ENCODE measurements at places on chromosomes 16 and 17.

- peak; percentile 6 for DNase-seq
Measured at GRCh38 chr17:31431852-31432658, 40.6 kb downstream of the RAB11FIP4 start.

DNA sequence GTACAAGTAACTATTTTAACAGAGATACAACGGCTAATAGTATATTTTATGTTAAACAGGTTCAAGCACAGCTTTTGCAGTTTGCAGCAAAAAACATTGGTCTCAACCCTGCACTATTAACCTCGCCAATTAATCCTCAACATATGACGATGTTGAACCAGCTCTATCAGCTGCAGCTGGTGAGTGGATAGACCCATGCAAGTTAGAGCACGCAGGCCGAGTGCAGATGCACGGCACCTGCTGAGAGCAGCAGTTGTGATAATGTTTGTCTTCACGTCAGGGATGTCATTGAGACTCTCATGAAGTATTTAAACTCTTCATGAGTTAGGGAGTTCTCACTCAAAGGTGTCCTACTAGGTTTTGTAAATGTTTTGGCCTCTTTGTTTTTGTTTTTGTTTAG lies 45.6 kb downstream of the TMC6 start:
- DNase-seq, result no peak

- DNase-seq, result no peak
Measured at GRCh38 chr17:28317099-28317965, 1.7 kb upstream of the TMEM97 start.

GRCh38 chr16:81385031-81385756 lies 59.4 kb upstream of the CMIP start:
- DNase-seq, result no peak

DNA sequence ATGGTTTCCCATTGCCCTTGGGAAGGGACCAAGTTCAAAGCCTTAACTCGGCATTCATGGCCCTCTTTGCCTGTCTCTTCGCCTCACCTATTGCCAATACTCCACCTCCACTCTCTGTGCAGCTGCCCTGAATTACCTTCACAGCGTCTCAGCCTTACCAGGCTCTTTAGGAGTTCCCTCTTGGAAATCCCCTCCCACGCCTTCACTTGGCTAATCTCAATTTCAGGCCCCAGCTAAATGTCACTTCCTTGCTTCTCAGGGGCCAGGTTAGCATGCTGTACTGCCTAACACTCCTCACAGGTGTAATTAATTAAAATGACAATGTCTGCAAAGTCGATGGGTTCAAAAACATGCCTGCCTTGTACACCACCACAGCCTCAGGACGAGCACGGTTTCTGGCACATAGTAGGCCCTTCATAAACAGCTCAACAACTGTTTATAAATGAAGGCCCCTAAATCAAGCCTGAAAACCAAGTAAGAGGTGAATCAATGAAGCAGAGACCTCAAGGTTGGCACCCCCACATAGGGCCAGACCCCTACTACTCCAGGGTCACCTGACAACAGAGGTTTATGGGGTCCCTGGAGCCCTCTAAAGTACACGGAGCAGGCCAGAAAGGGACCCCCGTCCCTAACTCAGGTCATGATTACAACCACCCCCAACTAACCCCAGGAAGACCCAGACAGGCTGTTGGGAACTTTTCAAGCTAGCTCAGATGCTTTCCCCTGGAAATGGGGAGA lies 11.2 kb upstream of the EEF2K start:
- no peak for DNase-seq

- DNase-seq, result no peak
Measured at GRCh38 chr16:2425008-2425518, 4.2 kb upstream of the CCNF start.

- no peak for DNase-seq
Measured at GRCh38 chr16:86515777-86516622, 5.7 kb downstream of the FOXF1 start.

GRCh38 chr16:83145297-83145696 lies 518.5 kb downstream of the CDH13 start:
- no peak for DNase-seq

GRCh38 chr17:30796016-30796415 lies 28.5 kb downstream of the CRLF3 start:
- DNase-seq, result no peak

- DNase-seq, result no peak
Measured at GRCh38 chr17:76189741-76190140, 48.7 kb upstream of the FOXJ1 start.

- DNase-seq, result no peak
Measured at GRCh38 chr17:35683591-35683990, 47.8 kb upstream of the RASL10B start.

DNA sequence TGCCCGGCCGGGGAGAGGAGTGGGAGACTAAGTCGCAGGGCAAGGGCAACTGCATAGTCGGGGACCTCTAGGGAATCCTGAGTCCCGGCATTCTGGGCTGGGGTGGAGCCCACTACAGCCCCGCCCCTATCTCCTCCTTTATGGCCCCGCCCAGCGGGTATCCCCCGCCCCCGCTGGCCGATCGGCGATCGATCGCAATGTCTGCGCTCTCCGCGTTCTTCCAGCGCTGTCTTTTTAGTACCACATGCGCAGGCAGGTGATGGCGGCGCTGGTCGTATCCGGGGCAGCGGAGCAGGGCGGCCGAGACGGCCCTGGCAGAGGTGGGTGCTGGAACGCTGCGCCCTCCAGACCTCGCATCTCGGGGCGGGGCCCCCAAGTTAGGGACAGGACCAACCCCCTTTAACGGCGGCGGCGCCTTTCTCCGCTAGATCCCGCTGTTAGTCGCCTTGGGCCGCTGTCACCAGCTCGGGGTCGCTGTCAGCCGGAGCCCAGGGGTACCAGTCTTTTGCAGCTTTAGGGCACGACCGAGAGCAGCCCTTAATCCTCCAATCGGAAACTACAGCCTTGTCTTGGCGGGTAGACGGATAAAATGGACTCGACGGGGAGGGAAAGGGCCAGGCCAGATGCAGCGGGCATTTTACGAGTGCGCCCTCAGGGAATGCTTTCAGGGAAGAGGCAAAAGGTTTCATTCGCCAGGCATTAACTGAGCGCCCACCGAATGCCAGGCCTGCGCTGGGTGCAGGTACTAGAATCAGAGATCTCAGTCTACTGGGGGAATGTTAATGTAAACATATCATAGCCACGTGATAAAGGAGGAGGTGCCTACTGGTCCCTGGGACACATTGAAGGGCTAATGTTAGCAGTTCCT lies at the start of gene DPH1:
TSS of gene DPH1 (plus strand) at position 243 of the 868 bp plus-strand sequence. CDS start at position 260, 17 bp downstream.
- DNase-seq, result peak; percentile 88

GRCh38 chr17:43573579-43574321 lies 27.6 kb upstream of the ETV4 start:
- no peak for DNase-seq

DNA sequence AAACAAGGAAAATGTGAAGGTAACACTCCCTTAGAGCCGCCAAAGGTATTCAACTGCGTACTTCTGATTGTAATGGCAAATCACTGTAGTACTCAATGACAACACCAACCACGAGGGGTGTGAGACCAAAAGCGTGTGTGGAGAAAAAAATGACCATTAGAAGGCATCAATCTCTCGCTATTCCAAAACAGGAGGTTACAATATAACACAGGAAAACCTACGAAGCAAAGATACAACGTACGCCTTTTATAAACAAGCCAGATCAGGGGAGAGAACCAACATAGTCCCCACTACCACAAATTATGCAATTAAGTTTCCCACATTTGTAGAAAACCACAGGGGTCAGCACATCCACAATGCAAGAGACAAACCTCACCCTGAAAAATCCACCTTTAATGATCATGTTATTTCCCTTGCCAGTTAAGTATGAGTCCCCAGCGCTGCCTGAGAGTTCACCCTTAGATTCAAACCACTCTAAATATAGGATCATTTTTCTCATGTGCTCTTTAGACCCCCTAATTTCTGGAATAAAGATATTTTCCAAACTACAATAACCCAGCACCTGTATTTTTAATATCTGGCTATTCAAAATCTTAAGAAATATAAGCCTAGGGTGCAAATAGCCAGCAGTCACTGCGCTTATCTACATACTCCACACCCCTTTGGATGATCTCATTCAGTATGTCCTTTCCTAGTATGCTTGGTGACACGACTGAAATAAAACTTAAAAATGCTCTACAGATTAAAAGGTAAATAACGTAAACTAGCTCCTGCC lies 12.4 kb downstream of the TEX14 start:
- no peak for DNase-seq

- DNase-seq, result no peak
Measured at GRCh38 chr17:50807009-50807408, 28.4 kb upstream of the WFIKKN2 start.

DNA sequence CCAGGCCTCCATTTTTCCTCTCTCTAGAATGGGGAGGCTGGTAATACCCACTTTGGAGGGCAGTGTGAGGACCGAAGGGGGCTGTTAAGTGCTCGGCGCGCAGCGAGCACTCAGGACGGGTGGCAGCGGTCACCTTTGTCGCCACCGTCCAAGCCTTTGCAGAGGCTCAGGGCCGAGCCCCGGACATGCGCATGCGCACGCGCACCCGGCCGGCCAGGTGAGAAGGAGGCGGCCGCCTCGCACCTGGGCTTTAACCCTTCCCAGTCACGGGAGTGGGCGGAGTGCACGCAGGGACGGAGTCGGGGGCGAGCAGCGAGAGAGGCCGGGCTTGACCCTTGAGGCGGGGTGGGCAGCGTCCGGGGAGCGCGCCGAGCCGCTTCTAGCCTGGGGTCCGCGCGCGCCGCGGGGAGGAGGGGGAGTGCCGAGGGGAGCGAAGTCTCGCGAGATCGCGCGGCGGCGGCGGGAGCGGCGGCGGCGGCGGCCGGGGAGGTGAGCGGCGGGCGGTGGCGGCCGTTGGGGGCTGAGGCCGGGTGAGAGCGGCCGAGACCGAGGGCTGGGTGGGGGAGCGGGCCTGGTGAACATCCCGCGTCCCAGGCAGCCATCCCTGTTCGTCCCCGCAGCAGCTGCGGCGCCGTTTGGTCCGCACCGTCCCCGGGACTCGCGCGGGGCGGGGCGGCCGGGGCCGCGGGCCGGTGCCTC lies at the start of gene MRTFB:
TSS of gene MRTFB (plus strand) at position 443 of the 699 bp plus-strand sequence. CDS start 69,288 bp downstream, outside the sequence.
- DNase-seq, result peak; percentile 89

- DNase-seq, result no peak
Measured at GRCh38 chr16:49382916-49383315, 9.3 kb downstream of the C16orf78 start.

DNA sequence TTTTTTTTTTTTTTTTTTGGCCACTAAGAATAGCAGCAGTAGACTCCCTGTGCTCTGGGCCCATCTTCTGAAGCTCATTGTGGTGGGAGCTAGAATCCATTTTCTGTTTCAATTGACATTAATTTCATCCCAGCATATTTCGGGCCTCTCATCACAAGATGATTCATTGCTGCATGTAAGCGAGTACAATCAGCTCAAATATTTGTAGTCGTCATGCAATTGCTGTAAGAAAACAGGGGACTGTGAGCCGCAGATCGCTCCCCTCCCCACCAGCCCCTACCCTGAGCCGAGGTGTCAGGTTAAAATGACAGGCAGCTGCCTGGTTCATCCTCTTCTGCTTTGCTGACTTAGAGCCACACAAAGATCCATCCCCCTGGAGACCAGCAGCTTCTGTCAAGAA lies 358.8 kb upstream of the CDH5 start:
- no peak for DNase-seq

- no peak for DNase-seq
Measured at GRCh38 chr16:28013392-28013791, 50.1 kb downstream of the GSG1L start.

DNA sequence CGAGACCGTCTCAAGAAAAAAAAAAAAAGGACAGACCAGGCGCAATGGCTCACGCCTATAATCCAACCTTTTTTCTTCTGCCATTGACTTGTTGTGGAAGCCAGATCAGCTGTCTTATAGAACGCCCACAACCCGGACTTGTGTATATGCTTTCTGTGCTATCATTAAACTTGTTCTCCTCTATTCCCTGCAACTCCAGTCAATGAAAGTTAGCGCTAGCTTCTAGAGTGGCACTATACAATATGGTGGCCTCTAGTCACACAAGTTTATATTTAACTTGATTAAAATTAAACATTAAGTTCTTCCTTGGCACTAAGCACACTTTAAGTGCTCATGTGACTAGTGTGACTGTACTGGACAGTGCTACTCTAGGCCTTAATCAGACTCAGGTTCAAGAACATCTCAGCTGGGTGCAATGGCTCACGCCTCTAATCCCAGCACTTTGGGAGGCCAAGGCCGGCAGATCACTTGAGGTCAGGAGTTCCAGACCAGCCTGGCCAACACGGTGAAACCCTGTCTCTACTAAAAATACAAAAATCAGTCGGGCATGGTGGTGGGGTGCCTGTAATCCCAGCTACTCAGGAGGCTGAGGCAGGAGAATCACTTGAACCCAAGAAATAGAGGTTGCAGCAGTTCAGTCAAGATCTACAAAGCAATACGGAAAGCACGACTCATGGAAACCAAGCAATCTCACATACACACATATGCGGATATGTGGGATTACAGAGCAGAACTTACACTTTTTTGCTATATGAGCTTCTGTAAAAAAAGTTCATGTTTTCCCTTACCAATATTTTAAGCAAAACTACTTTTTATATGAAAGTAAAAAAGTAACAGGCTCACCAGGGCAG lies 18.8 kb upstream of the GLG1 start:
- no peak for DNase-seq

DNA sequence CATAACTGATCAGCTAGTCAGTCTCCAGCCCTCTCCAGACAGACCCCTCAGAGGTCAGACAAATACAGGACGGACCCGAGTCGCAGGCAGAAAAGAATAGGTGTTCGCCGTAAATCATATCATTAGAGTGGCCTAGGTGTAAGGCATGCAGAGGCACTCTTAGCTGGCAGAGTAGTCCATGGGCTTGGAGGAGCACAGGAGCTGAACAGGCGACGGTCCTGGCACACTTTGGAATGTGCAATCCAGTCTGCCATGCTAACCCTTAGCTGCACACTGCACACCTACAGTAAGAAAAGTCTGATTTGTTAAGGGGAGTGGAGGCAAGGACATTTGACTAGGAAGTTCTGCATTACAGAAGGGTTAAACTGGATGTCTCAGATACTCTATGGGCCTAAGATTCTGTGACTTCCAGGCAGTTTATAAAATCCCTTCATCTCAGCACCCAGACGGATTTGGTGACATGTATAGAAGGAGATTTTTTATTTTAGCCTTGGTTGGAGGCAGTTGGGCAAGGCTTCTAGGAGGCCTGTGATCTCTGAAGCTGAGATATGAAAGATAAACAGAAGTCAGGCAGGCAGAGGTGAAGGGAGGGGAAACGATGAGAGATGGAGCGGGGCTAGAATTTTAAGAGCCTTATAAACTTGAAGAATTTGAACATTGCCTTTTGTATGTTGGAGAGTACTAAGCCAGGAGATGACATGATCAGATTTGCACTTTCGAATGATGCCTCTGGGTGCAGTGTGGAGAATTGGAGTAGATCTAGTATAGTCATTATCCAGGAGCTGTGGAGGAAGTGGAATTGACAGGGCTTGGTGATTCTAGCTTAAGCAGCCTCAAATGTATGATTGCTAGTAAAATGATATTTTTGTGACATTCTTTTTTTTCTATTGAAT lies 34.6 kb upstream of the SLC5A11 start:
- no peak for DNase-seq

GRCh38 chr17:33888455-33888854 lies 366.6 kb upstream of the CCL2 start:
- no peak for DNase-seq
